ENCODE measurements at places on chromosomes 4 and X.

GRCh38 chr4:81724925-81725329 lies 253.2 kb upstream of the RASGEF1B start:
- DNase-seq: peak; percentile 52

GRCh38 chr4:107317611-107318010 lies 281.5 kb upstream of the DKK2 start:
- DNase-seq: no peak

- DNase-seq: no peak
These were observed 233.6 kb downstream of the PDHA2 start for GRCh38 chr4:96073461-96073860.

GRCh38 chr4:127832585-127832984 lies 48.1 kb upstream of the PLK4 start:
- DNase-seq: no peak

DNA sequence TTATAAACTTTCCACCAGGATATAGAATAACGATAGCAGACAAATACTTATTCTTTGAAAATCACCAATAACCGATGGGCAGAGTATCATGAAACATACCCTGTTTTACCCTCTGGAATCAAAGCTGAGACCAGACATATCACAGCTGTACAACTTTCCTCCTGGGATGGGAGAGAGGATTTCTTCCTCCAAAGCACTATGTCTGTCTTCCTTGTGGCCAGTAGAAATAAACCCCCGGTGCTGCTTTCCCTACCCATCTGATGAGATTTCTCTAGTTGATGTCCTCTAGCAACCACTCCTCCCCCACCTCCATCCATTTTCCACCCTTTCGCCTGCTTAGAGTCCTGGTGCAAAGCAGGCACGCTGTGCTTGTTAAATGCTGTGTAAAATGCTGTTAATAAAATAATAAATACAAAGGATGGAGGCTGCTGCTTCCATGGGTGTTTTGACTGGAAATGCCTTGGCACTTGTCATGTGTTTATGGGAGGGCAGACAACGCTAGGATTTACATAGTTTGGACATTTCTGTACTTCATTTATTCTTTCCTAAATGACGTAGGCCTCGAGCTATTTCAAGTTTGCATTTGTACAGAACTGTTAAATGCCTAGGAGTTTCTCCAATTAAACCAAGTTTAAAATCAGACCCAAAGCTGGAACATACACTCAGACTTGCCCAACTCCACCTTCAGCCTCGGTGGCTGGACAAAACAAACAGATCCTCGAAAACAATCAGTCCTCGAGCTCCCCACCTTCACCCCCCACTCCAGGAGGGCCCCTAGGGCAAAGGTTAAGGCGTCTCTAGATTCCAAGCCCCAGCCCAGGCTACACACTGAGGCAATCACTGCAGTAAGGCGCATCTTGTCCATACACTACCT lies 10.1 kb downstream of the BCOR start:
- no peak for DNase-seq

DNA sequence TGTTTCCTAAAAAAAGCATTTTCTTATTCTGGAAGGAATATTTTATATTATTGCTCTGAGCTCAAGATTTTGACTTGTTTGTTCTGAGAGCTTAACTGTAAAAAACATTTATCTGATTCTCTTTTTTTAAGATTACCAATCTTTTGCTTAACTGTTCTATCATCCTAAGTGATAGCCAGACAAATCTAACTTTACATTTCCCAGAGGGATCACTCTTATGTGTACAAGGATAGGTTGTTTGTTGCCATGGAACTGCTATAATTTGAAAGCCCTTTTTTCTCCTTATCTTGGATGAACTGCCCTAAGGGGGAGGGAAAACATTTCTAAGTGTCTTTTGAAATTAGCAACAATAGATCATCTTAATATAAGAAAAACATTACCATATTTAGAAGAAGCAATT lies 494.7 kb downstream of the TRAM1L1 start:
- DNase-seq: no peak

GRCh38 chr4:88063634-88064296 lies 56.3 kb downstream of the PKD2 start:
- no peak for DNase-seq

DNA sequence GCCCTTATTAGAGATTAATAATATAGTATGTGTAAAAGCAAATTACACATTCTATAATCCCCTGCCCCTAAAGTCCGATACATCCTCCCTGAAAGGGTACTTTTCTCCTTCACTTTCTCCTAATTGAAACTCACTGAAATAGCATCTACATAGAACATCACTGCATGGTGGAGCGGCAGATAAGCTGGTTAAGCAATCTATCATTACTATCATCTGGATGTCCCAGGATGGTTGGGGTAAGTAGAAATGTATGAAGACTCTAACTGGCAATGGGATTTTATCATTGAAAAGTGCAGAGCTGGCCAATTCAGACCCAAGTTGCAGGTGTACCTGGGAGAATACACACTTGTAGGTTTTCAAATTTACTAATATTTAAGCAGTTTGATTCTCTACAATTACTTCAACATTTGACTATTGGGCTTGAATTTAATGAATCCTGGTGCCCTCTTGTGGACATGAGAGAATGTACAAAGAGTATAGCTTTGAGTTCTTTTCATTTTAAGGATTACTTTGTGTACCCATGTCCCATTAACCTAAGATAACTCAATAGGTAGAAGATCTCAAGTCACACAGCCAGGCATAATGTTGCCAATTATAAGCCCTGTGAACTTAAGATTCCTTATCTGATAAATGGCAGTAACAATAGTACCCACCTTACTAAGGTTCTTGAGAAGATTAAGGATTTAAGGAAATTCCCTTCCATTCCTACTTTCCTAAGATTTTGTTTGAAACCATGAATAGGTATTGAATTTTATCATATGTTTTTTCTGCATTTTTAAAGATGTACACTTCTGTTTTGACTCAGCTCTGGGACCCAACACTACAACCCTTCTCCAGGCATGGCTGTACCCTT lies 69.8 kb downstream of the SHROOM3 start:
- no peak for DNase-seq

GRCh38 chr4:7876201-7876875 lies 63.3 kb downstream of the AFAP1 start:
- no peak for DNase-seq

GRCh38 chrX:138294951-138295350 lies 416.6 kb downstream of the FGF13 start:
- no peak for DNase-seq

DNA sequence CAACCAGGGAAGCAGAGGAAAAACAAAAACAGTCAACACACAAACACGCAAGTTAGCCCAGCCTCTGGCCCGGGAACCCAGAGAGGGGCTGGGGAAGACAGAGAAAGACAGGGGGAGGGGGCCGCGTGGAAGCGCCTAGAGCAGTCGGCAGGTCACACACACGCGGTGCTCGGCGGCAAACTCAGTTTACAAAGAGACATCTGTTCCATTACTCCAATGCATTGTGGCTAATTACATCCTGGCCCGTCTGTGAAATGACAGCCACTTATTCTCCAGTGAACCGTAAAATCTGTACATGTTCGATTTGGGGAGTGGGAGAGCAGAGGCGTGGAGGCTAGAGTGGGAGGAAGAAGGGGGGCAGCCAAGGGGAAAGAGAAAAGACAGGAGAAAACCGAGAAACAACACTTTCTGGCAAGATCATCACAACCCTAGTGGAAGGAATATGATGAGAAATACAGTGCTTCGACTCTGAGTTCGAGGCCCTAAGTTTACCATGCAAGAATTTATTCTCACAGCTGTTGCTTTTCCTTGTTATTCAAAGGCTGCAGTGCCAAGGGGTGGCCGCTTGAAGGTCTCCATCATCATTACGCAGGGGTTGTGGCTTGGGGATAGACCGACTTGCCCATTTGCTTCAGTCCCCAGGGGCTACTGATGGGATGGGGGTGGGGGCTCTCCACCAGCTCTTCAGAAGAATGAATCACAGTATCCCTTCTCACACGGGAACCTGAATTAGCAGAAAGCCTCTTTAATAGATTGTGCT lies 167.7 kb downstream of the MGST2 start:
- no peak for DNase-seq

- no peak for DNase-seq
These were observed 121.8 kb downstream of the SPCS3 start for GRCh38 chr4:176441594-176441993.

GRCh38 chr4:57051095-57051494 lies 59.1 kb downstream of the IGFBP7 start:
- DNase-seq: no peak

- no peak for DNase-seq
These were observed 57.8 kb downstream of the AFM start for GRCh38 chr4:73539386-73539785.

- DNase-seq: no peak
These were observed 11.0 kb upstream of the EIF4E start for GRCh38 chr4:98939892-98940298.

DNA sequence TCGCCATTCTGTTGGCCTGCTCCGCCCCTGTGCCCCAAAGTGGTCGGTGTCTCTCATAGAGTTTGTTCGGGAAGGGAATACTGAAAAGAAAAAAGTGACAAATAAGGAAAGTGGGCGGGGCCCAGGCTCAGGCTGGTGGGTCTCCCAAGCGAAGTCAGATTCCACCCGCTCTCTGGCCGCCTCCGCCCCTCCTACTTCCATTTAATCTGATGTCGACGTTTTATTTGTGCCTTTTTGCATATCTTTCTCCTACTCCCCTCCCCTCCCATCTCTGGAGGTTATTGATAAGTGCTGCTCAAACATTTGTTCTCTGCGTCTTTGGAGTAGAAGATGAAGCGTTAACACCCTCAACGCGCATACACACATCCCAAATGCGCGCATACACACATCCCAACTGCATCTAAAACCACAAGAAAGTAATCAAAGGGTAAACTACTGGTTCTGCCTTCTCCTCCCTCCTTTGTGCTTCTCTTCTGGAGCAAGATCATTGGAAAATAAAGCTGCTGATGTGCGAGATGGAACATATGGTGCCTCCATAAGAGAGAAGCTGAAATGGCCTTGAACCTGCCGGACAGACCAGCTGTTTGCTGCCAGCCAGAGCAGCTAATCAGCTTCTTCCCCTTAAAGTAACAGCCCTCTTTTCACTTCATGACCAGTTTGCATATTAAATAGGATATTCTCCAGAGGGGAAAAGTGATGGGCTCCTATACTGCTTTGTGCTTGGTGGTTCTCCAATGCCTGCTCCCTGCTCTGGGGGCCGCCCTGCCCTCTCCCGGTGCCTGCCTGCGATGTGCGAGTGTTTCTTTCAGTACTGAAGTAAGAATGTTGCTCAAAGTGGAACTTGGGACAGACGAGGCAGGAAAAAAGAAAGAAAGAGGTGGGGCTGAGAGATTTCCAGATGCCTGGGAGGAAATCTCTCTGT lies 3.1 kb downstream of the MAMLD1 start:
- peak; percentile 62 for DNase-seq

DNA sequence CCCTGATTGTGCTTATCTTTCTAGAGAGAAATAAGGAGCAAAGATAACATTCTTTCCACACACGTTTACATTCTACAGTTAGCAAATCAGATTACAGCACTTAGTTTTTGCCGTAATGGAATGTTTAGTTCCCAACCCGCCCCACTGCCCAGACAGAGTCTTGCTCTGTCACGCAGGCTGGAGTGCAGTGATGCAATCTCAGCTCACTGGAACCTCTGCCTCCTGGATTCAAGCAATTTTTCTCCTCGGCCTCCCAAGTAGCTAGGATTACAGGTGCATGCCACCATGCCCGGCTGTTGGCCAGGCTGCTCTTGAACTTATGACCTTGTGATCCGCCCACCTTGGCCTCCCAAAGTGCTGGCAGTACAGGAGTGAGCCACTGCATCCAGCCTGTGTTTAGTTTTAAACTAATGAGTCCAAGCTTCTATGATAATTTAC lies 8.4 kb upstream of the PRPS1 start:
- no peak for DNase-seq

- no peak for DNase-seq
These were observed 71.8 kb downstream of the NBDY start for GRCh38 chrX:56800801-56801200.

DNA sequence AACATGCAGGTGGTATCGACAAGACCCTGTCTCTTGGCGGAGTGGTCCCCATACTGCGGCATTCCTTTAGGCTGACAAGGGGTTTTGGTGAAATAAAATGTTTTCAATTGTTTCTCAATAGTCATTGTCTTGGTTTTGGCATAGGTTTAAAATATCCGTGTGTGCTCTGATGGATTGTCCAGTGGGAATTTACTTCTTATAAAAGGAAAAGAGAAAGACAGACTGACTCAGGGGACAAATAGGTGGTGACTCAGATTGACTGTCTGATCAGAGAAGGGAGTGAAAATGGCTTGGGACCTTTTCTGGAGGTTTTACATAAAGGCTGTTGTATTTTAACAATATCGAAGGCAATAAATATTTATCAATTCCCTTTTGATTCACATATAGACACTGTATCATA lies 129.8 kb downstream of the SORBS2 start:
- no peak for DNase-seq

DNA sequence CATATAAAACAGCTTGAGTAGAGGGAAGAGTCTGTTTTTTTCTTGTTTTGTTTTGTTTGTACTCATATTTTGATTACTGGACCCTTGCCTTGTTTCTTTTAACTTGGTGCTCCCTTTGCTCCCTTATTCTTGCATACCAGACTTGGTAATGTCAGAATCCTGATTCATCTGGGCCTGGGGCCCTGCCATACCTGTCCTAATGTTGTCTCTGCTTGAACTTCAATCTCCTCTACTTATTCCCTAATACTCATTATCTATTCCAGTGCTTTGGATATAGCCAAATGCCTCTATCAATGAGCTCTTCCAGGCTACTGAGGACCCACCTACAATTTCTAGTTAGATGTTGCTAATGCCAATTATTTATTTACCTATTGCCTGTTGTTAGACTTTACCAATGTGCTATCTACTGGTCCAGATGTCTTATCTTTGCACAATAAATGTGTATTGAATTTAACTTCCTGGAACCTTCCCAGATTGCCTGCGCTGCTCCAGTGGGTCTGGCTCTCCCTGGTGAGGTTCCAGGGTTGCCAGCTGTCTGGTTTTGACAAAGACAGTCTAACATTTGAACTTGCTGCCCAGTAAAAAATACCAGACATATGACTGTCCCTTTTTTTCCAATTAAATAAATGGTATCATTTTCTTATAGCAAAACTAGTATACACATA lies 64.4 kb upstream of the ACSL4 start:
- no peak for DNase-seq

DNA sequence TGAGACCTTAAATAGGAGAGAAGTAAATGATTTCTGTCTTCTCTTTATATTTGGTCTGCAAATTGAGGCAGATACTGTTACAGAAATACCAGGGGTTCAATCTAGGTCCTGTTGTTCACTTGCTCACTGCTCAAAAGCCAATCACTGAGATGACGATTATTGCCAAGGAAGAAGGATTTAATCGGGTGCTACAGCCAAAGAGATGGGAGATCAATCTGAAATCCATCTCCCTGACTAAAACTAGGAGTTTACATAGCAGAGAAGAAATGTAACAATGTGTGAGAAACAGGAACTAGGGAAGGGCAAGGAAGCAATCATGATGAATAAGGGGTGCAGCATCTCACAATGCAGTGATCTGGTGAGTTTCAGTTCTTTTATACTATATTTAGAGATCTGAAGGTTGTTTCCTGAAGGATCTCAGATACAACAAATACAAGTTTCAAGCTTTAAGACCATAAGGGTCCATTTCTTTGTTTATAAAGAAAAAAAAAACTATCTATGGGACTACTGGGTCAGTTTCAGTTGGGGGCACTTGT lies 117.9 kb upstream of the FAM9B start:
- no peak for DNase-seq

All from left hindlimb (tissue), 1 donor.